ENCODE measurements at places on chromosomes 16 and 17.

DNA sequence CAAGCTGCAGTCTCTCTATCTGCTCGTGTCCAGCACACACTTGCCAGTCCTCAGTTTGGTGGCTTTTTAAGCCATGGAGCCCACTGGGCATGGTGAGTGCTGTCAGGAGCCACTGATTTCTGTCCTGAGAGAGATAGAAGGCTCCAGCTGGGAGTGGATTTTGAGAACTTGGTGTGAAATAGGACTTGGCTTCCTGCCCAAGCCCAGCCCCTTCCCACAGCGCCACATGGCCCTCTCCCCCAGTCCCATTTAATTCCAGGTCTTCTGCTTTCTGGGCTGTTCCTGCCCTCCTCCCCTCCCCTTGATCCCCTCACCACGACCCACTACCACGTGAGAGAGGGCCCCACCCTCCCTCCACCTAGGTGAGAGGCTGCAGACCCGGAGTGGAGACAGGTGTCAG, 14.4 kb upstream of the ABCC3 start:
- DNase-seq = no peak

DNA sequence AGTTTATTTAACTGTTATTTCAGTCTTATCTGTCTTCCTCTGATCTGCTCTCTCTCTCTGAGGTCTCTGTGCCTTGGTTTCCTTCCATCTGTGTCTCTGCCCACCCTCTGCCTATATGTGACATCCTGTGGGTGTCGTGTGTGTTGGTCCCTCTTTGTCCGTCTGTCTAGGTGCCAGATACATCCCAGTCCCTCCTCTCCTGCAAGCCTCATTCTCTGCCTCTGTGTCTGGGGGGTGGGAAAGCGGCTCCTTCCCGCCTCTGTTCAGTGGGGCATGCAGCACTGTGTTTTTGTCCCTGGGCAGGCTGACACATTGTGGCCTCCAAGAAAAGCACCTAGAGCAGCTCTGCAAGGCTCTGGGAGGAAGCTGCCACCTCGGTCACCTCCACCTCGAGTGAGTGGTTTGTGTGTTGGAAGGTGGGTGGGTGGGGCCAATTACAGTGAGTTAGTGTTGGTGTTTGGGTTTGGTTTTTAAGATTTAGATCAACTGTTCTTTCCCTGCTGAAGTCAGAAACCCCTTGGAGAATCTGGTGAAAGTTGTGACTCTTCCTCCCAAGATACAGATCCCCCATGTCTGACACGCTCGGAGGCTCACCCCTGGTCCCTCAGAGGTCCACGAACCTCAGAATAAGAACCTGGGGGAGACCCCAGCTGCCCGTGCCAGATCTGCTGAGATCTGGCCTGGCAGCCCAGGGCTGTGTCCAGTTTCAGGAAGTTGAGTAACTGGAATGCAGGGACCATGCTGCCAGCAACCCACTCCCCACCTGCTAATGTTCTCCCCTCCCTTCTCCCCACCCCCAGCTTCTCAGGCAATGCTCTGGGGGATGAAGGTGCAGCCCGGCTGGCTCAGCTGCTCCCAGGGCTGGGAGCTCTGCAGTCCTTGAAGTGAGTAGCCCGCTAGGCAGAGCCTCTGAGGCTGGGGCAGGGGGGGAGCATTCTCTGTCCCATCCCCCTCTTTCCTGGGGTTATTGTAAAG, 50.9 kb upstream of the CPNE2 start:
- DNase-seq = no peak

- DNase-seq = no peak
Observed at GRCh38 chr16:49554681-49555080, 181.1 kb downstream of the C16orf78 start.

GRCh38 chr17:51661403-51661802, 401.1 kb downstream of the UTP18 start:
- DNase-seq = no peak

- DNase-seq = no peak
Observed at GRCh38 chr17:73552300-73553048, 91.8 kb downstream of the SDK2 start.

- no peak for DNase-seq
Observed at GRCh38 chr16:67091906-67092566, 17.7 kb upstream of the PHAF1 start.

GRCh38 chr17:17505610-17506171, 9.5 kb upstream of the RASD1 start:
- no peak for DNase-seq

GRCh38 chr17:78966123-78966813, 13.5 kb downstream of the LGALS3BP start:
- no peak for DNase-seq

GRCh38 chr16:4323071-4323844, 7.4 kb downstream of the GLIS2 start:
- DNase-seq = no peak

DNA sequence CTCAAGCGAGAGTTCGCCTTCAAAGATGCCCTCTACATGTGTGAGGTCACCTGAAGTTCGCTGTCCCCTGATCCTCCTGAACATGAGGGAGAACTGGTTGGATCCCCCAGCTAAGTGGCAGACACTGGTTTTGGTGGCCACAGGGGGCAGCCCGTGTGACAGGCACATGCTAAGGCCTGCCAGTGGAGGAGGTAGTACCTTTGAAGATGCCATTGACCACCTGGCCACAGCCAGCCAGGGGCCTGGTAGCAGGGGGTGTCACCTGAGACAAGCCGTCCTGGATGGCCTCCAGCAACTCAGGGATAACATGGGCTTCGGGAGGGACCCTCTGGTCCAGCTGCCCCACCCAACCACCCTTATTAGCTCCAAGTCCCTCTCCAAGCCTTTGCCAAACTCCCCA, 7.3 kb upstream of the ALDH3A1 start:
- no peak for DNase-seq

GRCh38 chr17:31433091-31433790, 41.8 kb downstream of the RAB11FIP4 start:
- DNase-seq = no peak

DNA sequence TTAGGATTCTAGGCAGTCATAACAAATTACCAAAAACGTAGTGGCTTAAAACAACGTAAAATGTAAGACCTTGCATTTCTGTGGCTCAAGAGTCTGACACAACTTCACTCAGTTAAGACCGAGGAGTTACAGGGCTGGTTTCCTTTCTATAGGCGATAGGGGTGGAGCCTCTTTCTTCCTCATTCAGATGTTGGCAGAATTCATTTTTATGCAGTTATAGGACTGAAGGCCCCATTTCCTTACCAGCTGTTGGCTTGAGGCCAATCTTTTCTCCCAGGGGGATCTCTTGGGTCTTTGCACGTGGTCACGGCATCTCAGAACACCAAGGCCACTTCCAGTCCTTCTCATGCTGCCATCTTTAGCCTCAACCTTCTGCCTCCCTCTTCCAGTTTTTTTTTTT, 145.2 kb downstream of the KCNJ2 start:
- DNase-seq = no peak

- DNase-seq = no peak
Observed at GRCh38 chr16:72085002-72085401, 8.4 kb downstream of the TXNL4B start.

DNA sequence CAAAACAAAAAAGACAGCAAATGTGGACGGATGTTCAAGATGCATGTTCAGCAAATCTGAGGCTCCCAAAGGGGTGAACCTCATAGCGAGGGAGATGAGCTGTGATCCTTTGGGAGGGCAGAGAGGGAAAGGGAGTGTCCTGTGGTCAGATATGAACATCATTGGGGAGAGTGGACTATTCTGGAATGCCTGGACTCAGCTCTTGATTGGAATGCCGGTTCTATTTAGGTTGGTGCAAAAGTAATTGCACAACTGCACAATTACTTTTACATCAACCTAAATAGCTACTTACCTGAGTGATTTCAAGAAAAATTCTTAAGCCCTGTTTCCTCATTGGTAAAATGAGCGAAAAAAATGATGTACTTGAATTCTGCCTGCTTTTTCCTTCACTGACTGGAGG, 89.6 kb downstream of the CACNG3 start:
- no peak for DNase-seq

GRCh38 chr17:29133121-29133713, 47.0 kb downstream of the MYO18A start:
- no peak for DNase-seq

GRCh38 chr16:75952124-75952523, 225.8 kb upstream of the CPHXL start:
- no peak for DNase-seq

DNA sequence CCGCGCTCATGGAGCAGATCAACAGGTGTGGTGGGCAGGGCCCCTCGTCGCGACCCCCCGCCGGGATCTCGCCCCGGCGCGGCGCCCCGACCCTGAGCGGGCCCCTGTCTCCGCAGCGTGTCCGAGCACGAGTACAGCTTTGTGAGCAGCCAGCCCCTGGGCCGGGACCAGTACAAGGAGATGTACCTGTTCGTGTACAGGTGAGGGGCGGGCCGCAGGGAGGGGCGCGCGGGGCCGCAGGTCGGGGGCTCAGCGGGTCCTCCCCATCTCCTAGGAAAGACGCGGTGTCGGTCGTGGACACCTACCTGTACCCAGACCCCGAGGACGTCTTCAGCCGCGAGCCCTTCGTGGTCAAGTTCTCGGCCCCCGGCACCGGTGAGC, 848 bp downstream of the DNASE1L2 start:
- DNase-seq = no peak

DNA sequence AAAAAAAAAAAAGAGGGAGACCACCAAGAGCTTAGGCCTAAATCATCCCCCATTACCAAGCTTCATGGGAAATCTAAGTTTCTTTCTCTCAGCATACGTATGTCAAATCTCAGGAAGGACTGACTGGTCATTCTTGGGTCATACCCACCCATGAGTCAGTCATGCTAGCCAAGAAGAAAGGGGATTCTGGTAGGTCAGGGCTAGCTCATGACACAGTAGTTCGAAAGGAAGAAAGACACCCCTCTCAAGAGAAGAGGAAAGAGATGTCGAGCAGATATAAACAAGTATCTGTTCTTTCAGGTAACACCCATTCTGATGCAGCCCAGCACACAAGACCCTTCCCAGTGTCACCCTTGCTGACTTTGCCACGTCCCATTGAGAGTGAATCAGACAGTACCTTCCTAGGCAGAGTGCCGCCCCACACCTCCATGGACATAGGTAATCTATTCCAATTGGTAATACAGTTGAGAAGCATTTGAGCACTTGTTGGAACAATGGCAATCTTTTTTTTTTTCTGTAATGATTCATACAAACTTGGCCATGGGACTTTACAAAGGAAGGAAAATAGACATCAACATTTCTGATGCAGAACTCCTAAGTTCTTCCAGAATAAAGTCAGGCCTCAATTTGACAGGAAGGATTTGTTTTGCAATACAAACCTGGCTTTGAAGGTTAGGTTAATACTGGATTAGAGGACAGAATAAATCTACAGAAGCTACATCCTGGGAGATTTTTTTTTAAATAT, 38.2 kb downstream of the COPRS start:
- DNase-seq = no peak

- DNase-seq = no peak
Observed at GRCh38 chr17:37295888-37296287, 79.9 kb upstream of the C17orf78 start.

- DNase-seq = no peak
Observed at GRCh38 chr16:79132701-79133100, 467.8 kb downstream of the MAF start.

- no peak for DNase-seq
Observed at GRCh38 chr16:26765087-26765486, 301.6 kb upstream of the C16orf82 start.

DNA sequence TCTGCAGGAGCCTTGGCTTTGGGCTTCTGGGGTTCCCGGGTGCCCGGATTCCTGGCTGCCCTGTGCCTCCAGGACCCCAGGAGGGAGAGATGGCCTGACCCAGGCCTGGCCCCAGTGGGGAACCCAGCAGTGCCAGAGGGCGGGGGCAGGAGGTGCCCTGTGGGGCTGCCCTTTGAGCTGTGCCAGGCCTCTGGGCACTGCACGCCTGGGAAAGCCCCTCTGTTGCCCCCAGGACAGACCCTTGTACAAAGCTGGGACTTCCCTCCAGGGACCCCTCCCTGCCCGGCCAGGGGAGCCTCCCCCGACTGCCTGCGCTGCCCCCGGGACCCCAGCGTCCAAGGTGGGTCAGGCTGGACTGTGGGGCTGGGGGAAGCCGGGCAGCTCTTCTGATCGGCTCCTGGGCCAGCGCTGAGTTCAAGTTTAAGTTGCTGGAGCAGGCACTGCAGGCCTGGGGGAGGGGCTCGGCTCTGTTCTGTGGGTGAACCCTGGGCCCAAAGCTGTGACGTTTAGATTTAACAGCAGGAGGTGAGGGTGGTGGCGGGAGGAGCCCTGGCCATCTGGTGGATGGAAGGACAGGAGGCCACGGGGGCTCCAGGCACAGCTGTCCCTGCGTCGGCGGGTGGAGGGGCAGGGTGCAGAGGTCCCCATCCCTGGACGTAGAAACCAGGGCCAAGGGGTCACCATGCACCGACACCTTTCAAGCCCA, 27.6 kb upstream of the C1QTNF8 start:
- no peak for DNase-seq

DNA sequence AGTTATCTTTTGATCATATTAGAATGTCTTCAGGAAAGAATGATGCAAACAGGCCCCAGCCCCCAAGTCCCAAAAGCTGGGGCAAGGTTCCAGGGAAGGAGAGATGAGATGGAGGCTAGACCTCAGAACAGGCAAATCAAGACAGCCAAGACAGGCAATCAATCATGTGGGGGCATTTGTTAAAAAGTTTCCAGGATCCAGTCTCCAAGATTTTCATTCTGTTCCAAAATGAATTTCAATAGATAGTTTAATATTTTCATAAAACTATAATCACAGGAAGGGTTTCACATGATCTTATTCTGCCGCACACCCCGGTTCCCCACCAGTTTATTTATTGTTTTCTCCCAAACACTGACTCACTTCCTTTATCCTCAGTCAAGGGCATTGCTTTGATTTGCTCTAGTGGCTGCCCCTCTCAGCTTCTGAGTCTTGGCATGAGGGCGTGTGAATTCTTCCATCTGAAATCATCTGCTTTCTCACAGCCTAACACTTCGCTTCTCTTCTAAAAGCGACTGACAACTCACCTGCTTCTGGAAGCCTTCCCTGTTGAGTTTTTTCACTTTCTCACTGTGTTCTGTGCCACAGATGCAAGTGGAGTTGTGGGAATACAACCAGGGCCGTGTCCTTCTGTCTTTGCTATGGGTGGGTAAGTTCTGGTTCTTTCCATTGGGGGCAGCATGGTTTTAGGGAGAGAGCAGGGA, 12.2 kb upstream of the TERF2 start:
- peak; percentile 48 for DNase-seq

GRCh38 chr17:32445971-32446370, 1.7 kb downstream of the PSMD11 start:
- no peak for DNase-seq

DNA sequence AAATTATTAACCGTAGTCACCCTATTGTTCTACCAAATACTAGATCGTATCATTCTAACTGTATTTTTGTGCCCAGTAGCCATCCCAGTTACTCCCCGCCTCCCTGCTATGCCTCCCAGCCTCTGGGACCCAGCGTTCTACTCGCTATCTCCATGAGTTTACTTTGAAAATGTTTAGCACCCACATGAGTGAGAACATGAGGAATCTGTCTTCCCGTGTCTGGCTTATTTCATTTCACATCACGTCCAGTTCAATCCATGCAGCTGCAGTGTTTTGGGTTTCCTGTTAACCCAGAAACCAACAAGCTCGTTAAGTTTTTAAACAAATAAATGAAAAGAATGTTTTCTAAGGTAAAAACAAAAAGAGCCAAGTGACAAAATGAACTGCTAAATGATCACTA, 82.1 kb downstream of the VPS53 start:
- DNase-seq = no peak

Measured in astrocyte of the cerebellum (primary cell).